ENCODE measurements at places on chromosomes 13 and 19.

DNA sequence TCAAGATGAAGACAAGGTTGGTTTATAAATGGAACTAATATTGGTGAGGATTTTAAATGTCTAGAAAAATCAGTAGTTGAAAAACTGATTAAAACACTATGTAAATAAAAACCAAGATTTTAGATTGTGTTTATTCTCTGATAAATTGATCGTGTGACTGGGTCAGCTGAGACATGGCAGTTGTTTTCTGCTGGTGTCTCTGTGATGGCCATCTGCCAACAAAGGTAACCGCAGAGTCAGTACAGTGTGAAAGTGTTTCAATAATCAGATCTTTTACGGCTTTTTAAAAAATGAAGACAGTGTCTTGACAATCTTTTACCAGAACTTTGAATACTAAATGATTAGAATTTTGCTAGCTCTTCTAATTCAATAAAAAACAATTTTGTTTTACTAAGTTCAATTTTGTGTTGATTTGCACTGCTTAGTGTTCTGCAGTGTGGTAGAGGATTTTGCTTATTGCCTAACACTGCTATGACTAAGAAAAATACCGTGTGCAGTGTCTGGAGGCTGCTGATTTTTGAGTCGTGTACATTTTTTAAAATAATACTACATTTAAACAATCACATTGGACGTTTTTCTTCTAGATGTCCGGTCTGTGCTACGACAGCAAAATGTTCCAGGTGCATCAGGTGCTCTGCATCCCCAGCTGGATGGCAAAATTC lies 32.7 kb upstream of the GPR183 start:
- DNase-seq, result no peak

DNA sequence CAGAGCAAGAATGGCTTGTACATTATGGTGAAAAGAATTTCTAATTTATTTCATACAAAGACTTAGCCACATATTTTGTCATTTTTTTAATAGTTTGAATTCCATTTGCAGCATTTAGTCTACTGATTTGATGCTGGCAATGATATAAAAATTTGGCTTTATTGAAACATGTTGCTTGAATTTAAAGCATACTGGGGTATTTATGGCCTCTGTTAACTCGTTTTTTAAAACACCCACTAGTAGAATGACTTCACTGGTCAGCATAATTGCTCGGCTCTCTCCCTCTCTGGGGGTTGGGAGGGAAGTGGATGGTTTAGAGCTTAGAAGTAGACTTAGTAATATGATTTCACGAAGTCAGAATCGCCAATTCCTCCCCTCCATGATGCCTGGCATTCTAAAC lies 354.9 kb upstream of the HTR2A start:
- DNase-seq, result no peak

GRCh38 chr19:13986348-13986904 lies 19.7 kb downstream of the RFX1 start:
- peak; percentile 97 for DNase-seq

- no peak for DNase-seq
Observed at GRCh38 chr13:79776531-79777295, 295.8 kb downstream of the NDFIP2 start.

GRCh38 chr19:4991996-4992698 lies 23.2 kb downstream of the KDM4B start:
- no peak for DNase-seq

DNA sequence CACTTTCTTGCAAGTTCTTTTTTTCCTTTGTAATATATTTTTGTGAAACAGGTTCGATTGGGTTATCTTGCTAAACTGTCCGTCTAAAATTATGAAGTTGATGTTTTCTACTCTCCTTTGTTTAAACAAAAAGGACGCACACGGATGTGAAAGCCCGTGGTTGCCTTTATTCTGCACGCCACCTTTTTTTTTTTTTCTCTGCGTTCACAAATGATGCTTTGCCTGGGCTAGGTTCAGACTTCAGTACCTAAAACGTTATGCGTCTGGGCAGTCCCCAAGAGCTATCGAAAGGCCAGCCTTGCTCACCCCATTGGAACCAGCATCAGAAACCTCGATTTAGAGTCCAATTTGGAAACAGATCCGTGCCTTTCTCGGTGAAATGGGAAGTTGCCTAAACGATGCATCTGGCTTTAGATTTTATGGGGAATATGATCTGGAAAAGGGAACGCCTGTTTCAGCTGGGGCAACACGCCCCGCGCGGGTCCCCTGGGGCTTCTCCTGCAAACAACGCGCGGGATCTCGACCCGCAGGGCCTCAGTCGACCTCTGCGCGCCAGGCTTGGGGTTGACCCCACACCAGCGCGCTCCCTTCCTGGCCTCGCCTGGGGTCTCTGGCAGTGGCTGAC lies 113.9 kb downstream of the KCNRG start:
- DNase-seq, result no peak

All from activated T-cell treated with anti-CD3 and anti-CD28 coated beads for 48 hours (primary cell).